ENCODE measurements at places on chromosomes 7 and 10.
A peak's percentile ranks its signal among the peaks of the same experiment; 100 is the strongest.

DNA sequence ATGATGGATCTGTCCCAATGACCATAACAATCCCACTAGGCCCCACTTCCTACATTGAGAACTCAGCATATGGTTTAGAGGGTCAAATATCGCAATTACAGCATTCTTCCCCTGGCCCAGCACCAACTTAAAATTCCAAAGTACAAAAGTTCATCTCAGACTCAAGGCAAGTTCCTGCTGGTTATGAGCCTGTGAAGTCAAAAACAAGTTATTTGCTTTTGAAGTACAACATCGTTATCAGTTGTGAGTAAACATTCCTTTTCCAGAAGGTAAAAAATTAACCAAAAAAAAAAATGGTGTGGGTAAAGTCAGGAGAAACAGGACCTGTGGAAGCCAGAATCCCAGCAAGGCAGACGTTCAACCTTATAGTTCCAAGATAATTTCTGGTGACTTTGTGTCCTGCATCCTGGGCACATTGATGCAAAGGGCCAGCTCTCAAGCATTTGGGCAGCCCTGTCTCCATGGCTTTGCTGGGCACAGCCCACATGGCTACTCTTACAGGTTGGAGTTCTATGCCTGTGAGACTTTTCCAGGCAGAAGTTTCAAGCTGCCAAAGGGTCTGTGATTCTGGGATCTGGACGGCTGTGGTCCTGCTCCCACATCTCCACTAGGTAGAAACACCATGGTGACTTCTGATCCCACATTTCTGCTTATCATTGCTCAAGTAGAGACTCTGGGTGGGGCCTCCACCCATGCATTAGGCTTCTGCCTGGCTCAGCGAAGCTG lies 37.5 kb downstream of the AKR1C8 start:
- DNase-seq, result no peak

DNA sequence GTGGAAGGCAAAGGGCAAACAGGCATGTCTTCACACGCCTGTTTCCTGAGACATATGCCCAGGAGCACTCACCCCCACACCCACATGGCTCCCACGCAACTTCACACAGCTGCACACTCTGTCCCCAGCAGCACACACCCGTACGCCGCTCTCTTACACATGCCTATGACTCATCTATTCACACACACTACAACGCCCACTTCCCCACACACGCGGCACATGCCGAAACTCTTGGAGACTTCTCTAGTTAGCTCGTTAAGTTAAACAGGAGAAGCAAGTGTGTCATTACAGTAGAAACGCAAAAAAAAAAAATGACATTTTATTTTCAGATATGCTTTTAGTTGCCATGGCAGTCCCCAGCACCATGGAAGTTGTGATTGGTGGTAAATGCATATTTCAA lies 6.7 kb downstream of the CALN1 start:
- DNase-seq, result no peak

DNA sequence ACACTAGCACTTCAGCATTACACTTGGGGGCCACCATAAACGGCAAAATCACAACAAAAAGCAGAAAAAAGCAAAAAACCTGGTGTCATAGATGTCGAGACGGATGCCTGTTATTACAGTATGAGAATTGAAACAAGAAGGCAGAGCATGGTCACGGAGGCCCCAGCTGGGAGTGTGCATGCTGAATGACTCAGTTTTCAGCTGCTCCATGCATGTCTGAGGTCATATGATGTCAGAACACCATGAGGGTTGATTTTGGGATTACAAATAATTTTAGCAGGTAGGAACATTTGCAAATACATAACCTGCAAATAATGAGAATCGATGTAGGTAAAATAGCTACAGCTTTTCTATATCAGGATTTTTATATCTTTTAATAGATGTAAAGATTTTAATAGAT lies 19.1 kb downstream of the ZMYND11 start:
- DNase-seq, result no peak

GRCh38 chr7:36198854-36199266 lies 45.8 kb downstream of the EEPD1 start:
- no peak for DNase-seq

DNA sequence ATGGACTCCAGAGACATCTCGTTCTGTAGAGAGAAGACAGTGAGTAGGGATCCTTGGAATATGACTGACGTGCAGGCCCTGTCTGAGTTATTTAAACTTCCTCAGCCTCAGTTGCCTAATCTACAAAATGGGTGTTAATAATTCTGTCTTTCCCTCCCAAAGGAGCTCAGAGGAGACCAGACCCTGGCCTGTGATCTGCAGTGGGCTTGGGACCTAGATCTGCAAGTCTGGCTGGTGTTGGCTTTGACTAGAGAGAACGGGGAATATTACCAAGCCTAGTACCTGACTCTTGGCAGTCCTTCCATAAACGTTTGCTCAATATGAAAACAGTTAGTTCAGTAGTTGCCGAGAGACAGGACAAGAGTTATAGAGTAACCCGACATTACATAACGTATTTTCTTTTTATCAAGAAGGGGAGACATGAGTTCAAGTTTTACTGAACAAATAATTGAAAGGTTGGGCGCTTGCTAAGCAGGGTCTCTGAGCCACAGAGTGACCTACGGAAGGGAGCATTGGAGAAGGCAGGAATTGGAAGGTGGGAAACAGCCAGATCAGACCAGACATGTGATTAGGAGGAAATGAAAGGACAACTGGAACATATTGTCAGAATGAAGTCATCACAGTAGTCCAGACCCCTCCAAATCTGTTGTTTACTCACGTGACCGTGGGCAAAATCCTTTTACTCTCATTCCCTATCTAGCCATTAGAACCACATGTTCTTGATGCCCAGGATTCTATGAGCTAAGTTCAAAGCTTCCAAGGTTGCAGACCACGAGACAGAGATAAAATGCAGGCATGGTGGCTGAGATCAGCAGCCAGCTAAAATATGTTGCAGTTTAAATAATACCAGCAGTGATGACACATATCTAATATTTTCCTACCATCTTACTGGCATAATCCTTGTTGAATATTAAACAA lies 10.9 kb upstream of the CYP3A4 start:
- no peak for DNase-seq

GRCh38 chr10:35898716-35899440 lies 256.8 kb upstream of the FZD8 start:
- no peak for DNase-seq

- DNase-seq, result no peak
Observed at GRCh38 chr10:128116851-128117615, 9.2 kb downstream of the MKI67 start.

DNA sequence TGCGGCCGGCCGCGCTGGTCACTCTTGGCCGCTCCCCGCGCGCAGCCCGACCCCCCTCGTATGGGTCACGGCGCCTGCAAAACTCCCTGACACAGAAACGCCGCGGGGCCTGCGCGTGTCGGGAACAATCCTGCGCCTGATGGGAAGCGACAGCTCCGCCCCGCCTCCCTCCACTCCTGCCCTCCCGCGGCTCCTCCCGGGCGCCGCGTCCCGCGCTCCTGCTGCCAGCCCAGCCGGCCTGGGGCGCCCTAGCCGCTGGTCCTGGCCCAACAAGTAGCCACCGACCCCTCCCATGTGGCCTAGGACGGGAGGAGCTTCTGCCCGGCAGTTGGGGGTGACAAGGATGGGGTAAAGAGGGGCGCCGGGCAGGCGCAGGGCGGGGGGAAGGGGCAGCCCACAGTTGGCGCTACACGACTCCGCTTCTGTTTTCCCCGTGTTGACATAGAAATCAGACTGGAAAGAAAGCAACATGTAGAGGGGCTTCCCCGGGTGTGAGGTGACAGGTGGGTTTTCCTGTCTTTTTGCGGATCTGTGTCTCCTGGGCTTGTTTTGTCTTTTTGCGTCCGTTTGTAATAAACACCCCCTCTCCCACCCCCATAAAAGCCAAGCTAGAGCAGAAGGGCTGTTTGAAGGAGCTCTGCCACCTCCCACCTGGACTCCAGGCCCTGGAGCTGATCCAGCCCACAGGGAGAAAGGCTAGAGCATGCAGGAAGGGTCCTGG lies 35.1 kb upstream of the PAX2 start:
- DNase-seq, result no peak

DNA sequence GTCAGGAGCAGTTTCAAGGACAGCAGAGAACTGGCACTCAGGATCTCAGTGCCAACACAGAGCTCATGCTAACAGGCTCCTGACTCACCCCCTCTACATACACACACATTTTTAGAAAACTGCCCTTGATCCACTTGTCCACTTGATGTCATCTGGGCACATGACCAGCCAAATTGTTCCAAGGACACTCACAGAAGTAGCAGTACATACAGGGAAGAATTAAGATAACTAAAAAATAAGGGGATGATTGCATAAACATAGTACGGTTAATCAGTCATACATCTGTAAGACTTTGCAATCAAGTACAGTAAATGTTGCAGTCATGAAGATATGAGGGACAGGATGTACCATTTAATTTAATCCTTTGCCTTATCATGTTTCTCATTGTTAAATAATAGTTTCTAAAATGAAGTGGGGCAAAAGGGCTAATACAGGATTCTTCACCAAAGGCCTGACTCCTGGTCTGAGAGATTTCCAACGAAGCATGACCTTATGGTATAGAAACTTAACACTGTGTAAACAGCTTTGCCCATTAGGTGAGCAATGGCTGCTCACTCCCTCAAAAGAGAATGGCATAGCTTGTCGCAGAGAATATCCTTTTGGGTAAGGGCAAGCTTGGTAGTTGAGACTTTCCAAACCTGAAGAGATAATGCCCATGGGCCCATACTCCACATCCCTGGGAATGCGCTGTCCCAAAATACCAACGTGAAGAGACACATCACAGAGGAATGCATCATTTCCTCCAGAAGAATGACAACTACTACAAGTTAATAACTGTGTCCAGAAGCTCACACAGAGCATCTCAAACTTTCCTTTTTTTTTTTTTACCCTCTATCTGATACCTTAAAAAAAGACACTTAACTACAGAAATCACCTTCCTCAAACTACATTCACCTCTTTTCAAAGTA lies 94.1 kb downstream of the ARMH3 start:
- DNase-seq, result peak; percentile 86

- DNase-seq, result no peak
Observed at GRCh38 chr10:108901781-108902618, 1021.3 kb downstream of the XPNPEP1 start.

GRCh38 chr10:120457431-120458172 lies 575 bp downstream of the PLPP4 start:
- no peak for DNase-seq

GRCh38 chr10:50550291-50550839 lies 73.4 kb downstream of the SGMS1 start:
- no peak for DNase-seq

DNA sequence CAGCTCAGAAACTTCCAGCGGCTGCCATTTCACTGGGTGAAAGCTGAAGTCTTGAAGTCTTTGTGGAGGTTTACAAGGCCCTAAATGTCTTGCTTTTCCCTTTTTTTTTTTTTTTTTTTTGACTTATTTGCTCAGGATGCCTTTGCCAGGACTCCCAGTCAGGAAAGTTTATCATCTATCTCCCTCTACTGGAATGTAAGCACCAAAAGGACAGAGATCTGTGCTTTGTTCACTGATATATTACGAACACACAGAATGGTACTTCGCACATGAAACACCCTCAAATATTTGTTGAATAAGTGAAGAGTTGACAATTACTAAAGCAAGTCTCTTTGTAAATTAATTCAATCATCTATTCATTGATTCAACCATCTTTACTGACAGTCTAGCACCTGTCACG lies 23.2 kb downstream of the ABCB4 start:
- no peak for DNase-seq

GRCh38 chr7:33932221-33932620 lies 26.9 kb downstream of the BMPER start:
- no peak for DNase-seq

GRCh38 chr7:16644157-16644556 lies 1.4 kb downstream of the ANKMY2 start:
- DNase-seq, result no peak

GRCh38 chr7:152986376-152986775 lies 226.8 kb downstream of the ACTR3B start:
- no peak for DNase-seq

DNA sequence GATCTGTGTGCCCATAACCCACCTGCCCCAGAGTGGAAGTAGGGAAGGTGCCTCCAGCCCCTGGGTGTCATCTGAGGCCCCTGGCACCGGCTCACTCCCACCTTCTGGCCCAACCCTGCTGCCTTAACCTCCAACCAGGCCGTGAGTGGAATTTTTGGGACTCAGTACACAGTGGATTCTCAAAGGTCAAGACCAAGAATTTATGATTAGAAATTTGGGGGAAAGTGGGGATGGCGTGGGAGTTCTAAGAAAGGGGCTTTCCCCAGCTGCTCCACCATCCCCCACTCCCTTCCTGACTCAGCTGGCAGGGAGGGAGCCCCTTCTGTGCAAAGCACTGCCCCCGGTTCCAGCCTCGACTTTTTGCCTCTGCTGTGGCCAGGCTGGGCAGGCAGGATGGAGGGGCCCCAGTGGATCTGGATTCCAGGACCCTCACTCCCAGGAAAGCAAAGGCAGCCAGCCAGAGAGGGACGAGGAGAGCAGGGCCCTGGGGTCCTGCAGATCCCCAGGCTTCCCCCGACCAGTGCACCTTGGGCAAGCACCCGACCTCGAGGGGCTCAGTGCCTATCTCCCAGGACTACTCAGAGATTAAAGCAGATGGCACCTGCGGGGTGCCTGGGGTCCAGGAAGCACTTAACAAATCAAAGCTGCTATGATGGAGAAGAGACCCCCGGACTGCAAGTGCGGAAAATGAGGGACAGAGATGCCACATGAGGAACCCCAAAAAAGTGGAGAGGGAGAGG lies 12.8 kb downstream of the SPOCK2 start:
- DNase-seq, result no peak

- DNase-seq, result no peak
Observed at GRCh38 chr10:43070121-43071085, 6.5 kb upstream of the RET start.

DNA sequence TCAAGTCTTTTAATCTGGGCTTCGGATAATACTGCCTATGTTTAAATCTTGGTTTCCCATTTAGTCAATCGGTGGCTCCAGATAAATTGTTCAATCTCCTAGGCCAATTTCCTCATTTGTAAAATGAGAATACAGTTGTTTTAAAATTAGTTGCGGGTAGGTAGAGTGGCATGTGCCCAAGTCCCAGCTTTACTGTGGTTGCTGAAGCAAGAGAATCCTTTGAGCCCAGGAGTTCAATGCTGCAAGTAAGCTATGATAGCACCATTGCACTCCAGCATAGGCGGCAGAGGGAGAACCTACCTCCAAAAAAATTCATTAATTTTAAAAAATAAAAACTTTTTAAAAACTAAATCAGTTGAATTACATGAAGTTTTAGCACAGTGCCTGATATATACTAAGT lies 7.3 kb downstream of the RNF216 start:
- no peak for DNase-seq

DNA sequence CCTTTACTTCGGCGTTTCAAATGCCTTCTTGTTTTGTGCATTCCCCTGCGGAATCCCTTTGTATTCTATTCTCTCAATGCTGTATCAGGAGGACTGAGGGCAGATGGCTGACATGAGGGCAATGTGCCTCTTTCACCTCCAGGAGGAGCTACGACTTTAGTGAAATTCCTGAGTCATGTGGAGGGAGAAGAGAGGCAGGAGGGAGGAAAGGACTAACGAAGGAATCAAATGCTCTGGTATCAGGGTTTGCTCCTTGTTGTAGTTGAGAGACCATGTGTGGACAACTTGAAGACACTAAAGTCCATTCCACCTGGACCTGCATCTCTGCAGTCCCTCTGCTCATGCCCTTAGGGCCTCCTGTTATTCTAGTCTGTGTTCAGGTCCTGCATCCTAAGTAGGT lies 40.2 kb upstream of the PRSS58 start:
- DNase-seq, result no peak

Data from fibroblast of gingiva (primary cell).